ENCODE measurements at places on chromosomes 7 and 10. TPM values are rescaled to one million over a fixed set of nuclear protein-coding genes. Genes with fewer than 3 reads are reported as not detected.

CTAGE4 gene
- 4.8 TPM for total RNA-seq

UCMA gene
- total RNA-seq = not detected

WNT8B gene
- total RNA-seq = not detected

GFRA1 gene
- 8.8 TPM for total RNA-seq

GRCh38 chr10:126062131-126063032 lies 166.0 kb downstream of the FANK1 start:
- peak; percentile 98 for DNase-seq

DNA sequence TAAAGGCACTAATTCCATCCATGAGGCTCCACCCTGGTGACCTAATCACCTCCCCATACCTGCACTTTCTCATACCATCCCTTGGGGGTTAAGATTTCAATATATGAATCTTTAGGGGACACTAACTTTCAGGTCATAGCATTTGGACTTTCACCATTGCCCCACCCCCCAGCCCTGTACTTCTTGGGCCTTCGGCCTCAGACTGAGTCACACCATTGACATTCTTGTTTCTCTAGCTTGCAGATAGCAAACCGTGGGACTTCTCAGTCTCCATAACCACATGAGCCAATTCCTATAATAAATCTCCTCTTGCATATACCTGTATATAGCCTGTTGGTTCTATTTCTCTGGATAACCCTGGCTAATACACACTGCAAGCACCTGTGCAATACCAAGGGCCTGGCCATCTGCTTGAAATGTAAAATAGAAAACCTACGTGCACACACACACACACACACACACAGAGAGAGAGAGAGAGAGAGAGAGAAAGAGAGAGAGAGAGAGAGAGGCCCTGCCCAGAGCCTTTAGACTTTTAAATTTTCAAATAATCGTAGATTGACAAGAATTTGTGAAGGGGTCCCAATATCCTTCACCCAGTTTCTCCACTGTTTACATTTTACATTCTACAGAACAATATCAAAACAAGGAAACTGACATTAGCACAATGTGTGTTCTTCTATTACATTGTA lies 25.3 kb downstream of the ANXA8 start:
- no peak for DNase-seq

GRCh38 chr10:58980826-58981415 lies 195.5 kb upstream of the PHYHIPL start:
- no peak for DNase-seq

DNA sequence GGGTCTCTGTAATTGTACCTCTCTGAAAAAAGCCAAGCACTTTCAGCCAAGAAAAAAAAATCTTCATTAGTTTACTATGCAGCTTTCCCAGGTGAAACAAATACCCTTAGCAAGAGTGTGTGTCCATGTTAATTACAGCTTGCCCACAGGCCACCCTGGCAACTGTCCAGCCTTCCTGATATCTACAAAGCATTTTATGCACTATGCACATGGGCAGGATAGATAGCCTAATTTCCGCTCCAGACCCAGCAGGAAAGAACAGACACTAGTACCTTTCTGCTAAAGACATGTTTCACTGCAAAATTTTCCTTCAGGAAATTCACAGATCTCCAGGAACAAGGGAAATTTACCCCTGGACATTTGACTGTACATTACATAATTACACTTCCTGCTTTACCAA lies 24.4 kb downstream of the CACNA2D1 start:
- no peak for DNase-seq

DNA sequence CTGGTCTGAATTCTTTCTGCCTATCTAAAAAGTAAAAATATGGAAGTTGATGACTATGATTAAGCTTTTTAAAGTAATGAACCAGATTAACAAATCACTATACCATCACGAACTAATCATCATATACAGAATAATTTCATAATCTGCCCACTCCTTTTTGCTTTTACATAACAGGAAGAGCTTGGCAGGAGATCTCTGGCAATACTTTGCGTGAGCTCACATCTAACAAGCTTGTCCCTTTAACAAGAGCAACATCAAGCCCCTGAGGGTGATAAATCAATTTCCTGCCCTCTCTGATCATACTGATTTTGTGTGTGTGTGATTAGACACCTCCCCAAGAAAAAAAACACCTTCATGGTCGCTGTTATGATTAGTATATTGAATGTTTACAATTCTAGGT lies 143.5 kb upstream of the ASAH2 start:
- DNase-seq = no peak

GRCh38 chr10:95501203-95502094 lies 59.7 kb downstream of the SORBS1 start:
- no peak for DNase-seq

- DNase-seq = no peak
Observed at GRCh38 chr10:69973678-69974077, 79.0 kb upstream of the MACROH2A2 start.

GRCh38 chr10:13079776-13080050 lies 20.2 kb upstream of the OPTN start:
- DNase-seq = no peak

- no peak for DNase-seq
Observed at GRCh38 chr10:17001297-17001744, 128.3 kb downstream of the CUBN start.

DNA sequence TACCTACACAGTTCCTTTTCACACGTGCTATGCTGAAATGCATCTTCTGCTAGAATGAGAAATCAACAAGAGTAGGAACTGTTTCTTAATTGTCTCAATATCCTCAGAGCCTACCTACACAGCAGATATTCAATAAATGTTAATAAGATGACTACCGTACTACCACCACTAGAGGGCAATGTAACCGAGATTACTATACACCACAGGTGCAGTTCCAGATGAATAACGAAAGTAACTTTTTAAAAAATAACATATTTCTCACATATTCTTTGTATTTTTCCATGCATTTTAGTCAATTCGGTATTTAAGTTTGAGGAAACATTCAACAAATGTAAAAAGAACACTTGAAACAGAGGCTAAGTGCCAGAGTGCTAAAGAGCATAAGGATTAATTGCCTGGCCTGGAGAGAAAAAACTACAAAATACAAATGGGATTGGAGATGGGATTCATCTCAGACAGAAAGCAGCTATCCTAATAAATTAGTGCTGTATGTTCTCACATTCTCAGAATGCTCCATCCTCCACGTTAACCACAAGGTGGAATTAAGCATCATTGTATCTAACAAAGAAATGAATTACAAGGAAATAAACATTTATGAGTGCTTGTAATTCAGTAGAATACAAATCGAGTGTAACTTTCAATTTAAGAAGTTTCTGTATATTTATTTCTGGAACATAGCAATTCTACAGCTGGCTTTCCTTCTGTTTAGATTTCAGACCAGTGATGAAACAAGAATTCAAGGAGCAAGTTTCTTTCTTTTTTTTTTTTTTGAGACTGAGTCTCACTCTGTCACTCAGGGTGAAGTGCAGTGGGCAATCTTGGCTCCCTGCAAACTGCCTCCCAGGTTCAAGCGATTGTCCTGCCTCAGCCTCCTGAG lies 20.3 kb upstream of the HECTD2 start:
- DNase-seq = no peak

DNA sequence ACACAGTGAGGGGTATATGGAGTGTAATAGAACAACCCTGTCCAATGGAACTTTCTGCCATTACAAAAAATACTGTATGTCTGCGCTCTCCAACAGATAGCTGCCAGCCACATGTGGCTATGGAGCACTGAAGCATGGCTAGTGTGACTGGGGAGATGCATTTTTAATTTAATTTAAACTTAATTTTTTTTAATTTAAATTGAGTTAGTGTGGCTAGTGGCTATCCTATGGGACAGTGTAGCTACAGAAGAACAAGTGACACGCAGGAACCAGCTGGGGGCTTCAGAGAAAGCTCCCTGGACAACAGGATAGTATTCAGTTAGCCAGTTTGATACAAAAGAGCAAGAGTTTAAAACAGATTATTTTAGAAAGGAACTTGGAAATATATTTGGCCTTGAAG lies 408.0 kb downstream of the THSD7A start:
- no peak for DNase-seq
